ENCODE measurements at places on chromosomes 7 and 10. TPM values are rescaled to one million over a fixed set of nuclear protein-coding genes. Genes with fewer than 3 reads are reported as not detected.

- DNase-seq = no peak
- H3K27me3 ChIP-seq = no peaks in the 10 kb centered on the region
- no peak overlapping the region for H3K27ac ChIP-seq
- H3K4me3 ChIP-seq = no peak overlapping the region
- H3K4me1 ChIP-seq = no peaks in the 10 kb centered on the region
Measured at GRCh38 chr7:33593611-33594010, 311.7 kb upstream of the BMPER start.

- DNase-seq = no peak
- no peaks in the 10 kb centered on the region for H3K4me1 ChIP-seq
- H3K36me3 ChIP-seq = no peaks in the 10 kb centered on the region
- no peaks in the 10 kb centered on the region for H3K27me3 ChIP-seq
- no peak overlapping the region for H3K4me3 ChIP-seq
- no peak overlapping the region for H3K27ac ChIP-seq
Measured at GRCh38 chr10:88835910-88836221, 15.8 kb downstream of the ANKRD22 start.

- no peak overlapping the region for H3K4me3 ChIP-seq
- no peak overlapping the region for H3K27ac ChIP-seq
- DNase-seq = peak; percentile 7
- no peaks in the 10 kb centered on the region for H3K27me3 ChIP-seq
- no peaks in the 10 kb centered on the region for H3K36me3 ChIP-seq
Measured at GRCh38 chr7:39504963-39505362, 61.2 kb upstream of the YAE1 start.

DNA sequence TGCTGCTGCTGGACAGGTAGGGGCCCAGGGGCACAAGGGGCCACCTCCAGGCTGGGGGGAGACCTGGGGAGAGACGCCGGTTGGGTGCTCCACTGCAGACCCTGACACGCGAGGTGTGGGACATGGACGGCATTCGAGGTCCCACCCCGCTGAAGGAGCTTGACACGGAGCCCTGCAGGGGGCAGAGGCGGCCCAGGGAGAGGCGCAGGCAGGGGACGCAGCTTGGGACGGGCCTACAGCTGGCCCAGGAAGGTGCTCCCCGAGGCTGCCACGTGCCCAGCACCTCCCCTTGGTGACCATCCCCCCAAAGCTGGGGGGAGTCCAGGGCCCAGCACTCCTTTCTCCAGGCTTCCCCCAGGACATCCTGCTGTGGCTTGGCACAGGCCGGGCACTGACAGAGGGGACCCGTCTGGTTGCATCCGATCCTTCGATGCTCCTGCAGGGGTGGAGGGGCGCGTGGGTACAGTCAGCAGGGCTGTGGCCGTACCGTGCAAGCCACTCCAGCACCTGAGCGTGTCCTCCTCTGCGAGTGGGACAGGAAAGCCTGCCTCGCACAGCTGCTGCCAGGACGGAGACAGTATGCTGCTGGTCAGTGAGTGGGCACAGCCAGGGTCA, 174.4 kb downstream of the ELFN1 start:
- no peaks in the 10 kb centered on the region for H3K4me1 ChIP-seq
- H3K27me3 ChIP-seq = no peaks in the 10 kb centered on the region
- H3K27ac ChIP-seq = no peak overlapping the region
- H3K36me3 ChIP-seq = no peaks in the 10 kb centered on the region

DNA sequence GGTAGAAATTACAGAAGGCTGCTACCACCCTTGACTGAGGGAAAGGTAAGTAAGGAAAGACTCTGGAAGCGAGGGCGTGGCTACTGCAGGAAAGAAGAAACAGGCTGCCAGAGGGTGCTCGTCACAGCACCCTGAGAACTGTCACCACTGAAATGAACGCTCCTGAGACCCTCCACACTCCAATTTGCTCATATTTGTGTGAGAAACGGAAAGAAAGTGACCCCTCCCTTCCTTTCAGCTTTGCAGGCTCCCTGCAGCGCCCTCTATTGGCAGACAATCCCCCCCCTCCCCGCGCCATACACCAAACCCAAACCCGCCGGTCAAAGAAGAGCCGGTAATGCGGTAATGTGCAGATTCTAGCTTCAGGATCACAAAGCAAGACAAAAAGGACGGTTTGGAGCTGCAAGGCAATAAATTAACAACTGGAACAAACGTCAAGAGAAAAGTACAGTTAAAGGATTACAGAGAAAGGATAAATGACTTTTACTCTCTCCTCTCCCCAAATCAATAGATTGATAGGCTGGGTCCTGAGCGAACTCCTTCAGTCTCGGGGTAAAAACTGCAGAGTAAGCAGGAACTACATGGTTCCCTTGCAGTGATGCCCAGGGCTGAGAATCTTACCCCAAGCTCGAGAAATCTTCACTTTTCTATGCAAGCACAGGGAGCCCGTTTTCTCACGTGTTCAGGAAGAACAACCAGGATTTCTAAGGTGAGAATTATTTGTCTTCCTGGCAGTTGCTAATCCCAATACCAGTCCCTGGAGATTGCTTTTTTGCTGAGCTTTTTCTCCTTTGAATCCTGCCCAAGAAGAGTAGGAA, 47.6 kb downstream of the STEAP1B start:
- H3K4me3 ChIP-seq = peak overlapping the region; percentile 42
- no peaks in the 10 kb centered on the region for H3K36me3 ChIP-seq
- H3K4me1 ChIP-seq = no peaks in the 10 kb centered on the region
- H3K27me3 ChIP-seq = peaks cover 3% of the 10 kb centered on the region

DNA sequence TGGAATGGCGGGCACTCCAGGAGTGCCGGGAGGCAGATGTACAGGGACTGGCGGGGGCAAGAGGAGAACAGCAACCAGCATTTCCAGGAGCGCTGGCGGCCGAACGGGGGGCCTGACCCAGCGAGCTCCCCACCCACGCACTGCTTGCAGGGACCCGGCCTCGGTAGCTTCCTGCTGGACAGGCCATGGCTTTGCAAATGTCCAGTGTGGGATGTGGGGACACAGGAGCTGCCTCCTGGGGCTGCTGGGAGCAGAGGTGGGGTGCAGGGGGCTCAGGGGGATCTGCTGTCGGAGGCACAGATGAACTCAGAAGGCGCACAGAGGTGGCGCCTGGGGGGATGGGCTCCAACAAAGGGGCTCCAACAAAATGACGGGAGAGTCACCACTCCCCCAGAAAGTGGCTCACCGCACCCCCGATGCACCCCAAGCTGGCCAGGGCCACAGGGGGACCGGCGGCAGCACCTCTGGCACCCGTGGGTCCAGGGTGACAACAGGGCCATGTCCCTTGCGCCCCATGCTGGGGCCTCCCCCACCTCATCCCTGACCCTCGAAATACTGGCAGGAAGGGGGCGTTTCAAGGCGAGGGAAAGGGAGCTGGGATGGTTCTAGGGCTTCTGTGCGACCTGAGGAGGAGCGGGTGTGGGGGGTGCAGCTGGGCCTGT, 41.1 kb downstream of the AP5Z1 start:
- peaks cover 23% of the 10 kb centered on the region for H3K4me1 ChIP-seq
- DNase-seq = no peak
- H3K4me3 ChIP-seq = no peak overlapping the region
- H3K36me3 ChIP-seq = no peaks in the 10 kb centered on the region
- H3K27me3 ChIP-seq = no peaks in the 10 kb centered on the region

GRCh38 chr7:114784177-114784576, 137.7 kb upstream of the MDFIC start:
- no peak for DNase-seq
- H3K4me1 ChIP-seq = no peaks in the 10 kb centered on the region
- no peaks in the 10 kb centered on the region for H3K27me3 ChIP-seq
- H3K36me3 ChIP-seq = no peaks in the 10 kb centered on the region
- no peak overlapping the region for H3K4me3 ChIP-seq

DNA sequence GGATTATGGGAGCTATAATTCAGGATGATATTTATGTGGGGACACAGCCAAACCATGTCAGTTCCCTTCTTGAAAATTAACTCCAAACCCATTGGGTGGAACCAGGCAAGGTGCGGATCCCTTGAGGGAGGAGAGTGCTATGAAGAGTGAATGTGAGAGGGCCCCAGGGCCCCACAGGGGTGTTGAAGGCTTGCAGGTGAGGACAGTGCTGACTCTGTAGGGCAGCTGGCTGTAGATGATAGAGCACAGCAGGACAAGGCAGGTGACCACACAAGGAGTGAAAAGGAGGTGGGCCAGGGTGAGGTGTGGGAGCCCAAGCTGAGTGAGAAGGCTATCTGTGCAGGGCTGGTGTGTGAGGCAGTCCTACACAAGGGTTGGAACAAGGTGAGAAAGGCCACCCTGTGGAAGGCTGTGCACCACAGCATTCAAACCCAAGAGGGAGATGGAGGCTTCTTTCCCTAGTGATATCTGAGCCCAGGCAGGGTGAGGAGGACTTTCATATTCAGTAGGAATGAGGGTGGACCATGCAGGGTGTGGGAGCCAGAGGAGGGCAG, 746.0 kb upstream of the CELF2 start:
- H3K27me3 ChIP-seq = no peaks in the 10 kb centered on the region
- H3K36me3 ChIP-seq = no peaks in the 10 kb centered on the region
- no peak overlapping the region for H3K4me3 ChIP-seq
- no peak for DNase-seq

- H3K4me1 ChIP-seq = peaks cover 8% of the 10 kb centered on the region
- no peaks in the 10 kb centered on the region for H3K36me3 ChIP-seq
- H3K27me3 ChIP-seq = no peaks in the 10 kb centered on the region
- H3K27ac ChIP-seq = no peak overlapping the region
Measured at GRCh38 chr7:44338600-44338999, 13.2 kb upstream of the CAMK2B start.

DNA sequence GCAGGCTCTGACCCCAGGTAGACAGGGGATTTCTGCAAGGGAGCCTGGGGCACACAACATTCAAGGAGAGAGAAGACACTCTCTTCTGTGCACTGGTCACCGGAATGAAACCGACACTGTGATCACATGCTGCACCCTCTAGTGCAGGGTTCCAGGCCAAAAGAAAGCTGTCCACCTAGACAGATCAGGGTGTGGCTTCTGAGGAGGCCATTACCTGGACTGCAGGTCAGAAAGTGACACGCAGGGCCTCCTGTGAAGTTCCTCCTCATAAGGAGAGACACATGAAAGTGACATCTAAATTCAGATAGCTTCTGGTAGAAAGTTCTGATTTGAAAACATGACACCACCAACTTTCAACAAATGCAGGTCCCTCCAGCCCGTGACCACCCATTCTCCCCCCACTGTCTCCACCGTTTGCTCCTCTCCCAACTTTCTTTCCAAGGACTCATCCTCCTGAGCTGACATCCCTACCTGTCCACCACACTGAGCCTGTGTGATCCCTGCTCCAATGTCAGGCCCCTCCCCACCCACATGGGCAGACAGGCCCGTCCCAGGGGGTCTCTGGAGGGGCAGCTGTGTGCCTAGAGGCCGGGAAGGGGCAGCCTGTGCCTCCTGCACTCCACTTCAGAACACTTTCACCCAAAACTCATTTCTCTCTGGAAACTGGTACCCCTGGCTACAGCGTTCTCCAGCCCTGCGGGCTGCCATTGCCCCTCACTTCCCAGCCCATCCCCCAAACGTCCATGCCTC, 198.0 kb downstream of the TNS3 start:
- H3K27me3 ChIP-seq = no peaks in the 10 kb centered on the region
- H3K27ac ChIP-seq = no peak overlapping the region
- H3K4me1 ChIP-seq = peaks cover 21% of the 10 kb centered on the region
- H3K4me3 ChIP-seq = no peak overlapping the region
- H3K36me3 ChIP-seq = no peaks in the 10 kb centered on the region
- DNase-seq = no peak

GRCh38 chr10:119520283-119520682, 22.2 kb downstream of the RGS10 start:
- no peaks in the 10 kb centered on the region for H3K4me1 ChIP-seq
- peaks cover 6% of the 10 kb centered on the region for H3K27me3 ChIP-seq
- no peak for DNase-seq
- H3K36me3 ChIP-seq = no peaks in the 10 kb centered on the region

GRCh38 chr10:78533098-78533497, 499.4 kb downstream of the RPS24 start:
- H3K27ac ChIP-seq = no peak overlapping the region
- H3K27me3 ChIP-seq = no peaks in the 10 kb centered on the region
- no peak for DNase-seq
- no peaks in the 10 kb centered on the region for H3K36me3 ChIP-seq
- no peaks in the 10 kb centered on the region for H3K4me1 ChIP-seq

DNA sequence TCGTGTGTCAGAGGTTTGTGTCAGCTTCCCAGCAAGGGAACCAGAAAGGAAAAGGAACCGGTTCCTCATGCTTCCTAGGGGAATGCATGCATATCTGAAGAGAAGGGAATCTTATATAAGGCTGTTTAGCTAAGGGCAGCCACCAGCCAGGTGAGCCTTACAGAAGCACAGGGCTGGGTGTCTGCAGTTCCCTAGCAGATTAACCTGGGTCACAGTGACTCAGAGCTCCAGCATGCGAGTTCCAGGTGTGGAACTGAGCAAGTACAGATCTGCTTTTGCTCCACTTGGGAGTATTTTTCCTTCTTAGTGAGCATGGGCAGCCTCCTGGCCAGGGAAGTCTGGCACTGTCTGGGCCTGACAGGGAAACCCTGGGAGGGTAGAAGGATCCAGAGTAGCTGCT, 957 bp upstream of the ANKRD2 start:
- H3K36me3 ChIP-seq = peaks cover 34% of the 10 kb centered on the region
- no peaks in the 10 kb centered on the region for H3K27me3 ChIP-seq
- DNase-seq = no peak
- H3K27ac ChIP-seq = no peak overlapping the region
- peaks cover 12% of the 10 kb centered on the region for H3K4me1 ChIP-seq

Gene RRP12
- total RNA-seq = 11.1 TPM

Gene ITGB8
- total RNA-seq = 0.93 TPM

Gene ZP3
- total RNA-seq = not detected

Gene HTR7
- 0.24 TPM for total RNA-seq

Gene GDF2
- total RNA-seq = not detected

Gene ADCYAP1R1
- total RNA-seq = 2.1 TPM

Gene SPDYE5
- not detected for total RNA-seq

Gene COL13A1
- 0.70 TPM for total RNA-seq

All from heart right ventricle (tissue), 16 donors.